Sigmoid colon (tissue), 7 donors: ENCODE measurements at places on chromosomes 11 and 22. TPM values are rescaled to one million over a fixed set of nuclear protein-coding genes. Genes with fewer than 3 reads are reported as not detected.

The FAM118A gene
- total RNA-seq = 12.8 TPM

The EMID1 gene
- 0.36 TPM for total RNA-seq

The POTEH gene
- not detected for total RNA-seq

The KCNJ5 gene
- total RNA-seq = 2.2 TPM

The SLC25A18 gene
- total RNA-seq = 9.1 TPM

The SERPINH1 gene
- total RNA-seq = 188 TPM
